ENCODE measurements at places on chromosomes 1 and 21.

DNA sequence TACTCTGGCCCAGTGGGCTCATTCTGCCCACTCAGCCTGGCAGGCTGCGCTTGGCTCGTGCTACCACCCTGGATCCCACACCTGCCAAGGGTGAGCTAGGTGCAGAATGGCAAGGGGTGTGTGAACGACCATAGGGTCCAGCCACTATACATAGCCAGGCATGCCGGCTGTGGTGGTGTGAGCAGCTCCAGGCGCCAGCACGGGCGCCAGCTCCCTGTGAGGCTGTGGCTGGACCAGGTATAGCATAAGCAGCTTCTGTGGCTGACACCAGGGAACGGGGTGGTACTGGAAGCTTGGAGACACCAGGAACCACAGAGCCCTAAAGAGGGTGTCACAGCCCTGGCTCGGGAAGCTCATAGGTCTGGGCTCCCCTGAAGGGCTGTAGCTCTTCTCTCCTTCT, 18.6 kb downstream of the CCDC18 start:
- no peak for DNase-seq

- no peak for DNase-seq
Observed at GRCh38 chr1:232074265-232074664, 447.7 kb downstream of the DISC1 start.

DNA sequence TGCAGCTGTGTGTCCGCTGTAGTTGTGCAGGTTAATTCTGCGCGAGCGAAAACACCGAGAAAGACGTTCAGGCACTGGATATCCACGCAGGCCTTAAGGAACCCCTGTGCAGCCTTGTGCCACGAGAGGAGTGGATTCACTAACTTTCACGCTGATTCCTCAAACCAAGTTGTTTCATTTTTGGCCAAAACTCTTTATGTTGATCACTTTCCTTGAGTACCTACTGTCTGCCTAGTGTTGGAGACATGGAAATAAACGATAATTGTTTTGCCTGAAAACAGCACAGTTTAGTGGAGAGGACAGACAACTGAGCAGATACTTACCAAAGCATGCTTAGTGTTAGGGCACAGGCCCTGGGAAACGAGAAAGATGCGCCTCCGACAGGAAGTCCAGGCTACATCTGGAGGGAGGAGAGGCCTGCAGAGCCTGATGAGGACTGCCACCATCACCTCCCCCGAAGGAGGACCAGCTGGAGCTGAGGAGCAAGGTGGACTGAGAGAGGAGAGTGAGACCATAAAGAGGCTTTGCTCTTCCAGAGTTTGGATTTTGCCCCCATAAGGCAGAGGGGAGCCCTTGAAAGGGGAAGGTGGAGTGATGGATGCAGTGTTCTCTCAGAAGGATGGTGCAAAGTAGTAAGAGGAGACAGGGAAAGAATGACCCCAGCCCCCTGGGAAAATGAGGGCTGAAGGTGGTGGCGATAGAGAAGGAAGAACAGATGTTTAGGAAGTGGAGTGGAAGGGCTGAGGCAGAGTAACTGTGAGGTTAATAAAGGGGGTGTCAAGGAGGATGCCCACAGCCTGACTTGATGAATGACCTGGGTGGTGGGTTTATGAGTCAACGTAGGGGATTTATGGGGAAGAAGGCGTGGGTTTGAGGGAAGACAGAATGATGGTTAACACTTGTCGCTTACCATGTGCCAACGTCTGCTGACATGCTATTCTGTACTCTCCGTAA, 956 bp upstream of the SCAF4 start:
- peak; percentile 39 for DNase-seq

DNA sequence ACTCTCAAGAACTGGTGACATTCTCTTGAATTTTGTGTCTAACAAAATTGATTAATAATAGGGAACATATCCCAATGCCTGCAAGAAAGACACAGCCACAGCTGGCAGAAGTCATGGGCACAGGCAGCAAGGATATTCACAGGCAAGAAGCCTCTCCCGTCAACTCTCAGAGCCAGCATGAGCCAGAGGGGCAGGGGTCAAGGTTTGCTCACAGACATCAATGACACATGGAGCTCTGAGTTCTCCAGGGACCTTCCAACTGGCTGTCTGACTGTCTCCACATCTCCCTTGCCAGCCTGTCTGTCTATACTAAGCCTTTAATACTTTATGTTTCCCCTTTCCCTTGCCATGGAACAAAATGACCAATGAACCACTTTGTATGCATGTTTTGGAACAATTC, 101.5 kb upstream of the RAB4A start:
- DNase-seq: no peak

DNA sequence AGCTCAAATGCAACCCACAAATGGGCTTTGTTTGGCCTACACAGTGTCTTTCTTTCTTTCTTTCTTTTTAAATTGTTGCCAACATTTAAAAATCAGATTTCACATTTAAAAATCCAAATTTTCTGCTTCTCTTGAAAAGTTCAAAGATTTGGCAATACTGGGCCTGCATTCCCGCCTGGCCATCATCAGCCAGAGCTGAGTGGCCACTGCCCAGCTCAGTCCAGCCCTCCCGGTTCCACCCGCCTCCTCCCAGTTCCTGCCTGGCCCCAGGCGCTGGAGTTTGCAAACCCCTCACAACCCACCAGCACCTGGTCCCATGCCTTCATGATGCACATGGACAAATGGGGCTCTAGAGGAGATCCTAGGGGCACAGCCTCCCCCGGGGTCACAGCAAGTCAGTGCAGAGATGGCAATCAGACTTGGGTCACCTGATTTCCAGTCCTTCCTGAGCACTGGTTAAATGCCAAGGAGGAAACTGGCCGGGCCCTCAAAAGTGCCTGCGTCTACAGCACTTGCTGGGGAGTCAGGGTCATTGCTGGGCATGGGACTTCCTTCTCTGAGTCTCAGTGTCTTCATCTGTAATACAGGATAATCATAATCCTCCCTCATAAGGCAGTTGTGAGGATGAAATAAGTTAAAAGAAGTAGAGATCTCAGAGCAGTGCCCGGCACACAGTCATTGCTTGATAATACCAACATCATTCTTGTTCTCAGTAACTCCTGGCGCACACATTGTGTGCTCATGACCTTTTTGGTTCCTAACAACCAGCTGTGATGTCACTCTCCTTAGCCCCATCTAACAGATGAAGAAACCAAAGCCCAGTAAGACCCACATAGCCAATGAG, 41.0 kb upstream of the LAPTM5 start:
- no peak for DNase-seq

Data from K562 (cell line).